ENCODE measurements at places on chromosomes 4 and X.

- DNase-seq: no peak
Measured at GRCh38 chr4:186105647-186106321, 1.3 kb downstream of the FAM149A start.

GRCh38 chrX:54074826-54075225 is 30.6 kb upstream of the PHF8 start:
- DNase-seq: no peak

DNA sequence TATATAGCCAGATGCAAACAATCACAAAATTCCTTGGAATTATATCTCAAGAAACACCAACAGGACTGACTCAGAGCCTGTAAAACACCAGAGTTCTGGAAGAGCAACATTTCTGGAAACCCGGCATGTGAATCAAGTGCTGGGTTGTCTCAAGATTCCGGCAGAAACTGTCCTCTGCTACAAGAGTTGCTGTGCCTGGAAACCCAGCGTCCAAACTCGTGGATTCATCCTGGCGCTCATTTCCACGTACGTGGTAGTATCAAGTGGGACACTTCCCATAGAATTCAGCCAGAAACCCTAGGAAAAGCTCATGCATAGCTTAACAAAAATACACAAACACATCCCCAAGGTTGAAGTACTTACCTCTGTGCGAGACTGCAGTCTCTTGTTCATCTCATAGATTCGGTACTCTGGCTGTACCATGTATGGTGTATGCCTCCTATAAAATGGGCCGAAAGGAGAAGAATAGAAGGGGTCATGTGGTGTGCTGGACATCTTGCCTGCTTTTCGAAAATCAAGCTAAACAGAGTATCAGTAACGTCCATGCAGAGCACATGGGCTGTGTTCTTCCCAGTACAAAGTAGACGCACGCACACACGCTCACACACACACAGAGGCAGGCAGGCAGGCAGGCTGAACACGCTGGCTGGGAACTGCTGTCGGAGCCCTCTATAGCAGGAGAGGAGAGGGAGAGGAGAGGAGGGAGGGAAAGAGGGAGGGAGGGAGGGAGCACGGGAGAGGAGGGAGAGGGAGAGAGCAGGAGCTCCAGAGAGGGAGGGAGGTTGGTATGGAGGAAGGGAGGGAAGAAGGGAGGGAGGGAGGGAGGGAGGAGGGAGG is at the start of gene LDB2:
TSS of gene LDB2 (minus strand) at position 655 of the 837 bp plus-strand sequence.
- DNase-seq: no peak

GRCh38 chr4:26005764-26006163 is 91.7 kb downstream of the SMIM20 start:
- no peak for DNase-seq

- no peak for DNase-seq
Measured at GRCh38 chr4:163911891-163912290, 417.4 kb downstream of the TMA16 start.

DNA sequence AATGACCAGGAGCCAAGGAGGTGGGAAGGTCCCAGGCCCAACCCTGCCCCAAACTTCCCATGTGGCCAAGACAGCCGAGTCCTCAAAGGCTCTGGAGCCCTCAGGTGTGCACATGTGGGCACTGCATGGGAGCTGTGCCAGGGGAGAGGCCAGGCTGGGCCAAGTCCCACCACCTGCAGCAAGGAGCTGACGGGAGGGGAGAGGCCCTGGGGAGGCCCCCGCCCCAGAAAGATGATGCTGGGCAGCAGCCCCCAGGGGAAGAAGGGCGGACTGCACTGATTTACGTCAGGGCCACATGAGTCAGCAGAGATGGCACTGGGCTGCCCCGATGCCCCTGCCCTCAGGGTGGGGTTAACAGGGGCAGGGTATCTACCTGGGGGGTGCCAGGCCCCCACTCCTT is 1.4 kb downstream of the L1CAM start:
- DNase-seq: no peak

- no peak for DNase-seq
Measured at GRCh38 chr4:84862064-84862463, 104.4 kb downstream of the WDFY3 start.

GRCh38 chrX:107773206-107773605 is 2.4 kb downstream of the TSC22D3 start:
- no peak for DNase-seq

- no peak for DNase-seq
Measured at GRCh38 chr4:171049380-171049779, 763.8 kb upstream of the GALNTL6 start.

- peak; percentile 3 for DNase-seq
Measured at GRCh38 chrX:150899191-150899757, 806 bp upstream of the CD99L2 start.

- DNase-seq: no peak
Measured at GRCh38 chrX:14420841-14421240, 108.5 kb upstream of the GLRA2 start.

- DNase-seq: no peak
Measured at GRCh38 chr4:74320559-74321118, 12.4 kb downstream of the EPGN start.

DNA sequence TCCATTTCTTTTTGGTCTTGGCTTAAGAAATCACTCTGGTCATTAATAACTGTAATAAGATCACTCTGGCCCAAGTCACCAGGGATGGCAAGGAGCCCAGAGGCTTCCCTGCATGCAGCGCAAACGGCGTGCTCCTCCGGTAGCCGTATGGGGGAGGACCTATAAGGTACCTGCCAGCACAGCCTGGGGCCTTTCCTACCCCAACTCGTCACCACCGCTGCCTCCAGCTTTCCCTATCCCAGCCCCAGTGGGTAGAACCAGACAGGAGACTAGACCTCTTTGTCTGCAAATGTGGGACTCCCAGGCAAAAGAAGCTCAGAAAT is 25.9 kb downstream of the HAND2 start:
- DNase-seq: no peak

GRCh38 chrX:9703406-9703805 is 62.2 kb downstream of the GPR143 start:
- DNase-seq: no peak

DNA sequence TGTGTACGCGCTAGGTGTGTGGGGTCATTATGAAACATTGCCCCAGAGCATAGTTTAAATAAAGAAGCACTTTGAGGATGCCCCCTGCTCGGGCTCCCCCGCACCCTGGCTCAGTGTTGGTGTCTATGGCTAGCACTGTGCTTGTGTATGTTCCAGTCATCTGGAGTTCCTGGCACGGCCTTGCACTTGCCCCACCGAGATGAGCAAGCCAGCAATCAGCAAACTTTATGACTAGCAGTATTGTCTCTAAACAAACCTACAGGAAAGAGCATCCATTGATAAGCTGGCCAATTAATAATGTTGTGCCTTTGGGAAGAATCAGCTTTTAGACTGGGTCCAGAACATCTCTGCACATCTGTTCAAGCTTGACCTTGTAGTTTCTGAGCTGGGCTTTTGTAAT is 707 bp upstream of the SHROOM4 start:
- no peak for DNase-seq

DNA sequence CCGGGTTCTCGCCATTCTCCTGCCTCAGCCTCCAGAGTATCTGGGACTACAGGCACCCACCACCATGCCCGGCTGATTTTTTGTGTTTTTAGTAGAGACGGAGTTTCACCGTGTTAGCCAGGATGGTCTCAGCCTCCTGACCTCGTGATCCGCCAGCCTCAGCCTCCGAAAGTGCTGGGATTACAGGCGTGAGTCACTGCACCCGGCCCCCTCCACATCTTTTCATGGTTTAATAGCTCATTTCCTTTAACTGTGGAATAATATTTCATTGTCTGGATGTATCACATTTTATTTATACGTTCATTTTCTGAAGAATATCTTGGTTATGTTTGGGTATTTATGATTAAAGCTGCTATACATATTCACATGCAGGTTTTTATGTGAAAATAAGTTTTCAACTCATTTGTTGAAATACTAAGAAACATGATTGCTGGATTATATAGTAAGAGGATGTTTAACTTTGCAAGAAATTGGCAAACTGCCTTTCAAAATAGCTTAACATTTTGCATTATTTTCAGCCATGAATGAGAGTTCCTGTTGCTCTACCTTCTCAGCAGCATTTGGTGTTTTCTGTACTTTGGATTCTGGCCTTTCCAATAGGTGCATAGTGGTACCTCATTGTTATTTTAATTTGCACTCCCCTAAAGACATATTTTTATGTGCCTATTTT is 591.9 kb downstream of the TECRL start:
- no peak for DNase-seq

DNA sequence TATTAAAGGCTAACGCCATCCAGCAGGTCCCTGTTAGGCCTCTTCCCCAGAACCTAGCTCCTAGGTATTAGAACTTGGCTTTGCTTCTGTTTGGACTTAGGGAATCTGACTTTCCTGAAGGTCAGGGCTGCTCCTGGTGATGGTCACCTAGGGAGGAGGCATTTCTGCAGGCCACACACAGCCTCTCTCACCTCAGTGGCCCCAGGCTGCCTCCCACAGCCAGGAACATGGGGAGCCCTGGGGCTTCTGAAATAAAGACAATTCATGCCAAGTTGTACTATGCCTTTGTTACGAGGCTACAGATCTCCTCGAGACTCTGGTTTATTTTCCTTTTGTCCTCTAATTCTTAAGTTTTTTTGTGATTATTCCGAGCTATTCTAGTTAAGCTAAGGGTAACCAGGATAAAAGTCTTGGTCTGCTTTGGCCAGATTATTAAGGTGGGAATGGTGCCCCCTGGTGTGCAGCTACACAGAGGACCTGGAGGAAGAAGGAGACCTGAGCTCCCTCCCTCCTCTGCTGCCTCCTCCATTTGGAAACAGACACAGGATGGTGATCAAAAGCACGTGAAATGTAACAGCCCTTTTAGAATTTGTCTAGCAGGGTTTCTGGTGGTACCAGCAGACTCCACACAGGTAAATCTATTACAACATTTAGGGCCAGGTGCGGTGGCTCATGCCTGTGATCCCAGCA is 131.0 kb downstream of the DCLK2 start:
- peak; percentile 14 for DNase-seq

- DNase-seq: no peak
Measured at GRCh38 chrX:35726176-35726575, 72.0 kb upstream of the MAGEB16 start.

GRCh38 chr4:103400405-103400804 is 202.3 kb upstream of the CENPE start:
- DNase-seq: no peak

- DNase-seq: no peak
Measured at GRCh38 chrX:46864606-46865005, 27.8 kb downstream of the RP2 start.

DNA sequence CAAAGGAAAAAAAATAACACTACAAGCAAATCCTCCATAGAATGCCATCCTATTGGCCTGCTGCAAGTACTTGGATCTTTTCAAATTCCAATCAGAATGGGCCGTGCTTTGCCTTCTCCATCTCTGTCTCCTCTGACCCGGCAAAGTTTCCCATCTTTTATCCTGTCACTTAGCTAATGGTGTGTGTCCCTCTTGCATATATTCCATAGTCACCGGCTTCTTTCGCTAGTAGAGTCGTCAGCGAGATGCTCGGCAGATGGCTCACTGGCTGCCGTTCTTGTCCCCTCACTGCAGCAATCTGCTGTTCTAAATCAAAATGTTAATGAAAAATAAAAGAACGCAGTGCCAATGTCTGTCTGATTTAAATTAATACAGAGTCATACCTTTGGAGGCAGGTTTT is 22.1 kb downstream of the GRIA3 start:
- DNase-seq: no peak

DNA sequence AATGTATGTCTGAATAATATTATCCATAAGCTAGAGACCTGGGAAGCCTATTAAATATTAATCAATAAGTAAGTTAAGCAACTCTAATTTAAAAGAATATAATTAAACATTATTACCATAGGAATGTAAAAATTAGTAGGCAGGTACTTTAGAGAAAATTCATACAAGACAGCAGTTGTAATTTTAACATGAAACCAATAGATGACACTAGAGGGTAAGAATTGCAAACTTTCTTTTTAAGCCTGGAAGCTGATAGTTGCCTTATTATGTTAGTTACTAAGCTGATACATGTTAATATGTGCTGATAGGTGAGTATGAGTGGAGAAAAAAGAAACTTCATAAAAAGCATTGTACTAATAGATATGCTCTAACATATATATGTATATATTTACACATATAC is 1157.4 kb downstream of the FAM133A start:
- DNase-seq: no peak

GRCh38 chr4:168731706-168732414 is 235.0 kb downstream of the PALLD start:
- DNase-seq: no peak

GRCh38 chr4:10731690-10732089 is 47.1 kb upstream of the CLNK start:
- DNase-seq: no peak

DNA sequence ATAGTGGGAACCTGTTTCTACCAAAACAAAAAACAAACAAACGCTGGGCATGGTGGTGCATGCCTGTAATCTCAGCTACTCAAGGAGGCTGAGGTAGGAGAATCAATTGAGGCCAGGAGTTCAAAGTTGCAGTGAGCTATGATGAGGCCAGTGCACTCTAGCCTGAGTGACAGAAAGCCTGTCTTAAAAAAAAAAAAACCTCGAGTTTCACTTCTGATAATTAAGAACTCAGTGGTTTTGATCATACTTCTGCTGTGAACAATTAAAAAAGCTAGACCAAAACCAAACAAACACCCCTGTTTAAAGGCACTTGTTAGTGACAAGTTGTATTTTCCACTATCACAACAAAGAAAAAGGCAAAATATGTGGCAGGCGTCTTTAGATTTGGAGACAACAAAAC is 15.0 kb upstream of the UBE2D3 start:
- DNase-seq: no peak

DNA sequence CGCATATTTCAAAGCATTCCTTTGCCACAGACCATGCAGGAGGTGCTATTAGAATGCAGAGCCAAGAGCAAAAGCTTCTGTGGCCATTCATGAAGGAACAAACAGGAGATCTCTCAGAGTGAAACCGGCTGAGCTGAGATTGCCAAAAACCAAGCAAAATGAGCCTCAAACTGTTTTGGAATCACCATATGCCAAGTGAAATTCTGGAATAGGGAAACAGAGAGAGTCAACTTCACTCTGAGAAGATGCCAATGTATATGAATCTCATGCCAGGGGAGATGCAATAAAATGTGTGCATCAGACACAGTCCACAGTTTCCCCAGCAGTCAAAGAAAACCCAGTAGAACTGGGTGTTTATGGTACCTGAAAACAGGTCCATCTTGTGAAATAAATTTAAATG is 42.3 kb downstream of the SRPX start:
- no peak for DNase-seq

DNA sequence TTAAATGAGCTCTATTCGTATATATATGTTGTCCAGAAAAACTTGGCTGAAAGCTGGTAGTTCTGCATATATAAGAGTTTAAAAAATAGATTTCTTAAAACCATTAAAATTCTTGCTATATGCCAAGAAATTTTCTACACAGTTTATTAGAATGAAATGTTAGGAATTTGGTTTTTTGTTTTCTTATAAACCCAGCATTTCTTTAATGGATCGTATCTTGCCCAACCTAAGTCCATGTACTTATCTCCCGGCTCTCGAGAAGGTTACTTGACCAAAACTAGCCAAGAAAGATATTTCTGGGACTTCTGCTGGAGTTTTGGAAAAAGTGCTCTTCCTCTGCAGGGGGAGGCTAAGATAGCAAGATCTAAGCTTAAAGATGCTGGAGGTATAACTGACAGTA is 4.7 kb upstream of the ASB5 start:
- DNase-seq: no peak

GRCh38 chrX:1394731-1395501 is 3.0 kb upstream of the SLC25A6 start:
- no peak for DNase-seq

GRCh38 chrX:15939737-15940136 is 85.1 kb upstream of the AP1S2 start:
- no peak for DNase-seq

- DNase-seq: no peak
Measured at GRCh38 chrX:71547339-71547738, 14.4 kb downstream of the OGT start.

GRCh38 chrX:103806862-103807474 is 25.1 kb downstream of the RAB9B start:
- no peak for DNase-seq
